Lung microvascular endothelial cell (primary cell): ENCODE measurements at places on chromosomes 5 and 9.

GRCh38 chr9:96217754-96218693 is 84.0 kb downstream of the HSD17B3 start:
- peak; percentile 64 for DNase-seq

DNA sequence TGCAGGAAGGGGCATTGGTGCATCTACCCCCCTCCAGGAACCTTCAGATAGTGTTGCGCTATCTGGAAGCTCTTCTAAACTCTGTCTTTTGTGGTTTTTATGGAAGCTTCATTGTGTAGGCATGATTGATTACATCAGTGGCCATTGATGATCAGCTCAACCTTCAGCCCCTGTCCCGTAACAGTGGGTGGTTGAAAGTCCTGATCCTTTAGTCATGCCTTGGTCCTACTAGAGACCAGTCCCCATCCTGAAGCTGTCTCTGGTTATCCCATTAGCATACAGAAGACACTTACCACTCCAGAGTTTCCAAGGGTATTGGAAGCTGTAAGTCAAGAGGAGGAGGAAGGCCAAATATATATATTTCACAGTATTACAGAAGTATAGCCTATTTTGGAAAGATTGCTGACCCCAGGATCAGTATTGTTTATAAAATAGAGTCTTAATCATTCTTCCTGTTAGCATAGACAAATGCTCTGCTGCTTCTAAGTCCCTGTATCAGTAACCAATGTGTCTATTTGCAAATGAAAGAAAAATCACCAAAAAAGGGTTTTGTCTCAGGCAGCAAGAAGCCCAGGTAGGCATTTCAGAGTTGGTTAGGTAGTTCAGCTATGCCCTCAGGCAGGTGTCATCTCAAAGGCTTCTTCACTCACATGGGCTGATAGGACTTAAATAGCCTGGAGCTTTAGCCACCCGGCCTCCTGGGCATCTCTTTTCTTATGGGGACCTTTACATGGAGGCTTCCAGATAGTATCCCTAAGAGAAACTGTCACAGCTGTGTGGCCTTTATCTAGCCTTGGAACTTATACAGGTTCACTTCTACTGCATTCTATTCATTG is 41.6 kb downstream of the SPIN1 start:
- DNase-seq = peak; percentile 47

- no peak for DNase-seq
These were observed 124.7 kb upstream of the SEMA6A start for GRCh38 chr5:116699332-116699731.

DNA sequence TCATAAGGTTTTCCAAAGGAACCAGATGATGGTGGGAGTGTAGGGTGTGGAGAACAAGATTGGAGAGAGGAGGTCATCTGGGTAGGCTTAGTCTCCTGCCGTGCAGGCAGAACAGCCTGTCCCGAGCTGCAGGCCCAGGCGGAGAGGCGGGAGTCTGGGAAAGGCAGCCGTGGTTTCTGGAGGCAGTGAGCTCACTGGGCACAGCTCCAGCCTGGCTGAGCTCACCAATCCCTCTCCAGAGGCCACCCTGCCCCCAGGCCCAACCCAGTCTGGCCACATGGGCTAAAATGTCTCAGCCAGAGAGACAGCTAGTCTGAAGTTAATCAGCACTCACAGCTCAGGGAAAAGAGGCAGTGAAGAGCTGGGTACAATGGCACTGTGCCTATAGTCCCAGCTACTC is 12.3 kb downstream of the P4HA2 start:
- DNase-seq = peak; percentile 58

DNA sequence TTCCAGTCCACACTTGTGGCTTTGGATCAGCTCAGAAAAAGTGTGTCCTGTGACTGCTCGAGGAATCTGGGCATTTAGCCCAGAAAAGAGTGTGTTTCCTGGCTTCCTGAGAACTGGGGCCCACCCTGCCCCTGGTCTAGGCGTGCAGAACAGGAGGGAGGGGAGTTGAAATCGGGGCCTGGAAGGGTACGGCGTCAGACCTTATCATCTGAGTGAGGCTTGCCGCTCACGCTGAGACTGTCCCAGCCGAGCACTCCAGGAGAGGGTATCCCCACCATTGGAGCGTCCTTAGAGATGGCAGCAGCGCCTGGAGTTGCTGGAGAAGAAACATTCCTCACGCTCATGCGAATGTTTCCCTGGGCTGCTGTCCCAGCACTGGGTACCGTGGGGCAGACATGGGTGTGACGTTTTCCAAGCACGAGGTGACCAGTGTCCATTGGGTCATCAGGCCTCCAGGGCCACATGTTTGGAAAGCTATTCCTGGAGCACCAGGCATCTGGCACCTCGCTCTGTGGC is 22.5 kb downstream of the NEK6 start:
- peak; percentile 95 for DNase-seq

- DNase-seq = no peak
These were observed 181.7 kb downstream of the DOCK8 start for GRCh38 chr9:396396-396795.

DNA sequence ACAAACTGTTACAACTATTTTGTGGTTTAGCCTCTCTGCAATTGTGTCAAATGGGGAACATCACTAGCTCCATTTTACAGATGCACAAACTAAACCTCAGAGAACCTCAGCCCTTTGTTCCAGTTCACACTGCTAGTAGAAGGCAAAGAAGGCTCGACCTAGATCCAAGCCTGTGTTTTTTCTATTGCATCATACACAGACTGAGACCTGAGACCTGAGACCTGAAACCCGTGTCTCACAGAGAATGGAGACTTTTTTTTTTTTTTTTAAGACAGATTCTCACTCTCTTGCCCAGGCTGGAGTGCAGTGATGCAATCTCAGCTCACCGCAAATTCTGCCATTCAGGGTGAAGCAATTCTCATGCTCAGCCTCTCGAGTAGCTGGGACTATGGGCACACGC is 120.8 kb downstream of the GALNT10 start:
- DNase-seq = no peak
